Stimulated activated CD4-positive, alpha-beta T cell treated with anti-CD3 and anti-CD28 coated beads, Interleukin-12 subunit alpha, Interleukin-12 subunit beta, amount 100 ng/mL, for 24 hours (primary cell): ENCODE measurements at places on chromosomes 7 and 10.

DNA sequence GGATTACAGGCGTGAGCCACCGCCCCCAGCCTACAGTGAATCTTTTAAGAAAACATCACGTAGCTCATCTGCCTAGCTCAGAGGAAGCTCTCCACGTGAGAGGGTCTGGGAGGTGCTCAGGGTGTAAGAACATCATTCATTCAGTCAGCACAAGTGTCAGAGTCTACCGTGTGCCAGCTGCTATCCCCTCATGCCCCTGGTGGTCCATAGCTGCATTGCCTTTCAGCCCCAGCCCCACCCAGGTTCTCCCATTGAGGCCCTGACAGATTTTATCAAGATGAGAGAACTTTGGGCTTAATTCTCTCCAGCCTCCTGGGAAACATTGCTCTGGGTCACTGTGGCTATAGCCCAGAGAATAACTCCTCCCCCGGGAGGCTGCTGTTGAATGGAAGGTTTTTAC lies 45.1 kb downstream of the ZNF503 start:
- no peak for DNase-seq

DNA sequence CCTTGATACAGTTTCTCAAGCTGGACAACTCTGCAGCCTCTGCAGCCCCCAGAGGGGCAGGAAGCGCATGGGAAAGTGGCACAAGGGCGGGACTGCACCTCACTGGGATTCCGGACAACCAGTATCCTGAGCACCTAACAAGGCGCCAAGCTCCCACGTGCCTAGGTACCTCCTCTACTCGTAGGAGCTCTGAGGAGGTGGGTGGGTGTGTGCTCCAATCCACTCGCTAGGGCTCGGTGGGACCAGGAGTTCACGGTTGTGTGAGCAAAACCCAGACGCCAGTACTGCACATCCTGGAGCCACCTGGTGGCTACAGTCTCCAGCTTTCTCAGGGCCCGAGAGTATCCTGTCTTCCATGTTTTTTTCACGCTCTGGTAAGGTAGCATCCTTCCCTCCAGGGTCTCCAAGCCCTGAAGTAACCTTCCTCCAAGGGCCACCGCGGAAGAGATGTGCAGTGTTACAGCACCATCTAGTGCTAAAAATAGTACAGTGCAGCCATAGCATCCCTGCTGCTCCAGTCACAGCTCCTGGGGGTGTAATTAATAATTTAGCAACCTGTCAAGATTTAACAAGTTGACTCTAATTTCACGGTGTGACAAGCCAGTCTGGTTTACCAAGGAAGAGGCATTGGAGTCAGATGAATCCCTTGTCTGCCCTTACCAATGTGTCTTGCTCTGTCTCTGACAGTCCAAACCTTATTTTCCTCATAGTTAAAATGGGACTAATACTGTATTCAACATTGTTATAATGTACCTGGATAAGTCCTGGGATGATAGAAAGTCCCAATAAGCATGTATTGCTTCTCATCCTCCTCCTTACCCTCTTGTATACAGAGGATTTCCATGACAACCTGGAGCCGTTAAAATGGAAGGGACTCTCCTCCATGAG lies 70.4 kb downstream of the HERPUD2 start:
- no peak for DNase-seq

GRCh38 chr10:29553544-29554250 lies 81.1 kb downstream of the SVIL start:
- no peak for DNase-seq

DNA sequence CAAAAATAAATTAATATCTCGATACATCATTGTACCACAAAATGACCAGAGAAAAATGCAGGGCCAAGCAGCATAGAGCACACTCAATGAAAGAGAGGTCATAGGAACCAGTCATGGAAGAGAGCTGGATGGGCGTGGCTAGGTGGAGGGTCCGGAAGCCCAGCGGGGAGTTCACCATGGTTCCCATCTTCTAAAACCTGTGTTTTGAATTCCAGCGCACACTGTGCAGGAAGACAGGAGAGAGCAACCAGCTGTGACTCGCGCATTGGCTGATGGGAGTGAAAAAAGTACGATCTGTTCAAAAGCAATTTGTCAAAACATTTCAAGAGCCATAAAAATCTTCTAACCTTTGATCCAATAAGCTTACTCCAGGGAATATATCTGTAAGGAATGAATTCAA lies 125.2 kb upstream of the NANOS1 start:
- no peak for DNase-seq

GRCh38 chr7:34057956-34058355 lies 152.6 kb downstream of the BMPER start:
- DNase-seq = no peak

- DNase-seq = no peak
Measured at GRCh38 chr7:117034851-117035464, 81.7 kb downstream of the ST7 start.

GRCh38 chr7:158957510-158957906 lies 101.2 kb downstream of the DYNC2I1 start:
- DNase-seq = no peak

DNA sequence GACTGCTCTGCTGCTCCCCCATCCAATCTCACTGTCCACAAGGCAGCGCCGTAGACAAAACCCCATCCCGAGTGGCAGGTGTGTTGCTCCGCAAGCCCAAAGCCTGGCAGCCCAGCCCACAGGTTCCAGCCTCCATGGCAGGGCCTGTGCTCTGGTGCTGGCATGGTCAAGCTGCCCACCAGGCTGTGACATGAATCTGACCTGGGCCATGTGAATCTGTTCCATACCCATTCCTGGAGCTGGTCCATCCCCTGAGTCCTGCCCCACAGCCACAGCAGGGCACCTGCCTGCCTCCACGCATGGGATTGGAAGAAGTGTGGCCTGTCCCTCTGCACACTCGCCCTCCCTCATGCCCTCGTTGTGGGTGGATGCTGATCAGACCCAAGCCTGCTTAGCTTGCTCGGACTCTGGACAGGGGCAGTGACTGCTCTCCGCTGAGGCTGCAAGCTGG lies 128.8 kb downstream of the PTPN20 start:
- no peak for DNase-seq

GRCh38 chr7:100089458-100090196 lies 858 bp downstream of the COPS6 start:
- no peak for DNase-seq

DNA sequence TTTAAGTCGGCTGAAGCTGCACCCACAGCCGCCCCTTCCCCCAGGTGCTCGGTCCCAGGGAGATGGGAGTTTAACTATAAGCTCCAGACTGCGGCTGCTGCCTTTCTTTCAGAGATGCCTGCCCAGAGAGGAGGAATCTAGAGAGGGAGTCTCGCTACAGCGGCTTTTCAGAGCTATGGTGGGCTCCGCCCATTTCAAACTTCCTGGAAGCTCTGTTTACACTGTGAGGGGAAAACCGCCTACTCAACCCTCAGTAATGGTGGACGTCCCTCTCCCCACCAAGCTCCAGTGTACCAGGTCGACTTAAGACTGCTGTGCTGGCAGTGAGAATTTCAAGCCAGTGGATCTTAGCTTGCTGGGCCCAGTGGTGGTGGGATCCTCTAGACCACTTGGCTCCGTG lies 135.4 kb downstream of the CXCL12 start:
- DNase-seq = no peak

DNA sequence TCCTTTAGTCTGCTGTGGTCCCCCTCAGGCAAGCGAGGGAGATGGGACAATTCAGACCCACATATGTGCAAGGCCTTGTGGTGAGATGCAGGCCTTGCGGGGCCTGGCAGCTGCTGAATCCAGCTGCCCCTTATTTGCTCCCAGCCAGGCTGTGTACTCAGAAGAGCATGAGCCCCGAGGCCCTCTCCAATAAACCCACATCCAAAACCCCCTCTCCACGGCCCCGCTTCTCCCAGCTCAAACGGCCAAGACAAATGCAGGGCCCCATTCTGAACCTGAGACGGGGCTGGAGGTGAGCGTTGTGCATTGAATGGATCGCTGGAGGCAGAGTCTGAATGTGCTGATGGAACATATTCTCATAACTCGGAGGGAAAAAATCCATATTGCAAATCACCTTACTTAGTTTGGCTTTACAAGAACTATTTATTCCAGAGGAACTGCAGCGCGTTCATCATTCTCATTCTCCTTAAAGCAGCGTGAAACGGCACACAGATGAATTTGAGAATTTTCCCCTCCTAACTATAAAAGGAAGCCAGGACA lies 169.2 kb upstream of the LYZL2 start:
- no peak for DNase-seq

DNA sequence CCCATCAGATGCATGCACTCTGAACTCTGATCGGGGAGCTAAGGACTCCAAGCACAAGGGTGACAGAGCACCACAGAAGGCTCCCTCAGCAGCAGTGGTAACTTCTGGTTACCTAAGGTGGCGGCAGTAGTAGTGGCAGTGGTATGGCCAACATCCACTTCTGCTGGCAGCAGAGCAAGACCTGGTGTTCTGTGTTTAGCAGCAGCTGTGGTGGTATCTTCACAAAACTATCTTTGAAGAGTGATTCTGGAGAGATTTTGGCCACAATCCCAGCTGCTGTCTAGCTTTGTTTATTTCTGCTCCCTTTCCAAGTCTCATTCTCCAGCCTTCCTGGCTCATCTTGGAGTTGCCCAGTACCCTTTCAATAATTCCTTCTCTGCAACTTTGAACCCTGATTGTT lies 102.4 kb upstream of the LRGUK start:
- no peak for DNase-seq

DNA sequence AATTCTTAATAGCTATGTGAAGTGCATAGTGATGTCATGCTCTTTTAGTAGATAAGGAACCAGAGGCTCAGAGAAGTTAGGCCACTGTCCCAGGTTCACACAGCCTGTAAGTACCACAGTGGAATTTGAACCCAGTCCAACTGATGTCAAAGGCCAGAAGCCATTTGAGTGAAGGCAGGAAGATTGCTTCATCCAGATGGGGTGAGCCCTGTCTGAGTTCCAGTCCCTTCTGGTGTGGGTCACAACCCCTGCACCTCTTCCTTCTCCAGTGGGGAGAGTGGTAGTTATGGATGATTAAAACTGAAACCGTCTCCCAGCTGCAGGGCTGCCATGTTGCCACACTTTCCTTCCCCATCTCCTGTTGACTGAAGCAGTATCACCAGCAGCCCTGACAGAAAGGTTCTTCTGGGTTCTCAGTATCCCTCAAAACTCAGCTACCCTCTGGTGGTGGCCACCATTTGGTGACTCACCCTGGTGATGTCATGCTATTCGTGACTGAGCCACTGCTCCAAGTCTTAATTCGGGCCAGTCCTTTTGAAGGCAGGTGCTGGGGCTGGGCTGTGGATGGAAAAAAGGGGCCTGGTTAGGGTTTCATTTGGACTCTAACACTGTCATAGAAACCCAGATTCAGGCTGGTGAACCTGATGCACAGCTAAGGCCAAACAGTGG lies 1.5 kb upstream of the C10orf95 start:
- DNase-seq = peak; percentile 40

GRCh38 chr7:151416941-151417315 lies 7.1 kb upstream of the WDR86 start:
- no peak for DNase-seq

DNA sequence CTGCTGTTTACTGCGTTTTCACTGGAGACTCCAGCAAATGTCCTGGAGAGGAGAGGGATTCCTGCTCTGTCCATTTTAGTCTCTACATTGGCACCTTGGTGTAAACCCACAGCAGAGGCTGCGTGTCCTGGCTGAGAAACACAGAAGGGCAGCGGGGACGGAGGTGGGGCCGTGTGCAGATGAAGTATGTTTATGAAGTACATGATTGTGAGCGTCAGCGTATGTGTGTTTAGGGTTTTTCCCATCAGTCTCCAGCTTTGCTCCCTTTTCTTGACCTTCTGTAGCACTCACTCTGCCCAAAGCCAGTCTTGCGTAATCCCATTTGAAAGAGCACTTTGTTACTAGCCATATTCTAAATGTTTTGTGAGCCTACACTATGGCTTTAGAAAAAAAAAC lies 750.7 kb upstream of the SORCS1 start:
- DNase-seq = no peak

DNA sequence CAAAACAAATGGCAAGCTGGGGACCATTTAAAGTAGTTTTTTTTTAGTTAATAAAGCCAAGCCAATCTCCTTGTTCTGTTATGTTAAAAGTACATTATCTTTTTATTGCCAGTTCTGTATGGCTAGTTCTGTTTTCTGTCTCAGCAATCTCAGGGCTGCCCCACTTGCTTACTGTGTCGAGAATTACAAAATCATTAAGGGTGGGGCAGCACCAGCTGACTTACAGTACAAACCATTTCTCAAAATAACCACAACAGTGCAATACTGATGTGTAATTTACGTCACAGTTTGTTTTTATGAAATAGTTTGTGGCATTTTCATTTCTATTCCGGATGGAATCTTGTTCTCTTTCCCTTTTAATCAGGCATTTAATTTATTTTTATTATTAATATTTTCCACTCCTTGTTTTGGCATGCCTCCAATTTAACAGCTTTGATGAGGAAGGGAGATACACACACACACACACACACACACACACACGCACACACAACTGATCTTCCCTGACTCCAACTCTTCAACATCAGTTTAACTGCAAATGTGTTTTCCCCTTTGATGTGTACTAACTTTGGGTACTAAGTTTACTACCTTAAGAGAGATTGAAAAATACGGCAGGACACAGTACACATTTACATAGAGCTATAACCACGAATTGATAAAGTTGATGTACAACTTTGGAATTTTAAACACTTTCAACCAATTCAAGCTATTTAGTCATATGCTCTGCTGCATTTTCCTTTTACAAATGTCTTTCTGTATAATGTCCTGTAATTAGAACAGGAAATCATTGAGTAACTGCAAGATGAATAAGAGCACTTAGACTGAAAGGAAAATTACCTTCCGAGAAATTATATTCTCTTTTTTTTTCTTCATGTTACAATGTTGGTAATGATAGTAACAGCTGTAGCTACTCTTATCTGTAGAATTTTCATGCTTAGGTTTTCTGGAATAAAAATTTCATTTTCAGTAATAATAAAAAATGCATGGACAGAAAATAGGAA lies 91.5 kb downstream of the ARID5B start:
- DNase-seq = peak; percentile 28

DNA sequence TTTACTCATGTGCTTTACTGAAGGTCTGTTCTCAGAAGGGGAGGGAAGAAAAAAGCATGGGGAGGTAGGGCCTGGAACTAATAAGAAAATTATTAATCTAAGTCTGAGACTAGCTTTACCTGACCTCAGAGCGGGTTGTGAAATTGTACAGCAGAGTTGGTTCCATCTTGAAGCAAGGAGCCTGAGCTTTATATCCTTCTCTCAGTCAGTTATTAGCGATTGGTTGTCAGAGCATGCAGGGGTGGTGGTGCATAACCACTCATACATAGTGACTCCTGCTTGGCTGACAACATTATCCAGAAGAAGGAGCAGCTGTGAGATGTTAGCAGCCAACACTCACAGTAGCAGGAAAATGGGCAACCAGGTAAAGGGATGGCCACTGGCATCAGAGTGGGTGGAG lies 976.3 kb upstream of the LRRTM3 start:
- no peak for DNase-seq
